ENCODE measurements at places on chromosomes 11 and 22. TPM values are rescaled to one million over a fixed set of nuclear protein-coding genes. Genes with fewer than 3 reads are reported as not detected.

- DNase-seq = no peak
Measured at GRCh38 chr11:91585035-91585801, 639.4 kb upstream of the FAT3 start.

DNA sequence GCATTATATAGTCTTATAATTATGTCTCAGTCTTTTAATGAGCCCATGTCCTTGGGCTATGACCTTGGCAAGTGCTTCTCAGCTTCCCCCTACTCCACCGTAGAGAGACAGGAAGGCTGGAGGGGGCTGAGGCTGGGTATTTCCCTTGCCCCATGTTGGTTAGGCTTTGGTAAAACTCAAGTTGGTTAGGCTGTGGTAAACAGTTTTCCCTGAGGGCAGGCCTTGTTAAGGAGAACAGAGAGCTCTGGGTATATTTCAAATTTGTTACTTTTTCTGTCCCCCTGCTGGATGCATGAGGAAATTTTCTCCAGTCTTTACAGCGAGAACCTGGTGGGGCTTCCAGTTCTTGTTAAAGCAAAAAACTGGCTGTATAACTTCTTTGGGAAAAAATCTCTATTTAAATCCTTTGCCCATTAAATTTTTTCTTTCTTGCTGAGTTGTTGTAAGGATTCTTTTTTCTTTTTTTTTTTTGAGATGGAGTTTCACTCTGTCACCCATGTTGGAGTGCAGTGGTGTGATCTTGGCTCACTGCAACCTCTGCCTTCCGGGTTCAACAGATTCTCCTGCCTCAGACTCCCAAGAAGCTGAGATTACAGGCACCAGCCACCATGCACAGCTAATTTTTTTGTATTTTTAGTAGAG is 12.2 kb upstream of the DCHS1 start:
- peak; percentile 27 for DNase-seq

Gene OR5P2
- total RNA-seq = not detected

GRCh38 chr11:69142895-69143294 is 12.8 kb upstream of the SMIM38 start:
- DNase-seq = no peak

GRCh38 chr11:21931436-21932101 is 261.3 kb upstream of the ANO5 start:
- DNase-seq = no peak

DNA sequence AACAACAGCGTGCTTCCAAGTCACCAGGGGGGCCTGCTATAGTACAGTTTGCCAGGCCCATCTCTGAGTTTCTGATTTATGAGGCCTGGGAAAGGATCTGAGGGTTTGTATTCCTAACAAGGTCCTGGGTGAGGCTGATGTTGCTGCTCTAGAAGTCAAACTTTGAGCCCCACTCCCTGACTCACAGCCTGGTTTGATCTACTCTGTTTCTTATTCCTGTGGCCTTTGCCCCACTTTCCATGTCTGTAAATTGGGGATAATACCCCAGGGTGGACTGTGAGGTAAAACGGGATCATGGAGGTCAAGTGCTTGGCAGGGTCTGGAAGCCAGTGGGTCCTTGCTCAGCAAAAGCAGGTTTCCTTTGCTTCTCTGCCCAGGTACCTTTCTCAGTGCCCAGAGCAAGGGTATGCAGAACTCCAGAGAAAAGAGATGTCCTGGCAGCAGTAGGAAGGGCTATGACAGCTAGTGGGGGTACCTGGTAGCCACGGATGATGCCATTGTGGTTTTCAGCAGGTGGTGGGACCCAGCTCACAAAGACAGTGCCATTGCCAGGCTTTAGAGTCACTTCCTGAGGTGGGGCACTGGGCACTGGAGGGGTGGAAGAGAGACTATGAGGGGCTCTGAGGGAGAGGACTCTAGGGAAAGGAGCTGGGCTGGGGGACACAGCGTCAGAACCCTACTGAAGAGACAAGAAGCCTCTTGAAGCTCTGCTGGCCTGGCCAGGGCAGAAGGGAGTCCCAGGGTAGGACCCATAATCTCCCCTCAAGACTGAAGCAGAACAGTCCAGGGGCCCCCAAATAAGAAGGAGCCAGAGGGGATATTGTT is 2.8 kb downstream of the ROBO4 start:
- no peak for DNase-seq

Gene NCAM1
- 0.60 TPM for total RNA-seq

Gene SCN4B
- total RNA-seq = not detected

All from naive thymus-derived CD8-positive, alpha-beta T cell (primary cell).